ENCODE measurements at places on chromosomes 2 and 18. TPM values are rescaled to one million over a fixed set of nuclear protein-coding genes. Genes with fewer than 3 reads are reported as not detected.
A peak's percentile ranks its signal among the peaks of the same experiment; 100 is the strongest.

Gene CYP1B1
- 1.8 TPM for total RNA-seq

DNA sequence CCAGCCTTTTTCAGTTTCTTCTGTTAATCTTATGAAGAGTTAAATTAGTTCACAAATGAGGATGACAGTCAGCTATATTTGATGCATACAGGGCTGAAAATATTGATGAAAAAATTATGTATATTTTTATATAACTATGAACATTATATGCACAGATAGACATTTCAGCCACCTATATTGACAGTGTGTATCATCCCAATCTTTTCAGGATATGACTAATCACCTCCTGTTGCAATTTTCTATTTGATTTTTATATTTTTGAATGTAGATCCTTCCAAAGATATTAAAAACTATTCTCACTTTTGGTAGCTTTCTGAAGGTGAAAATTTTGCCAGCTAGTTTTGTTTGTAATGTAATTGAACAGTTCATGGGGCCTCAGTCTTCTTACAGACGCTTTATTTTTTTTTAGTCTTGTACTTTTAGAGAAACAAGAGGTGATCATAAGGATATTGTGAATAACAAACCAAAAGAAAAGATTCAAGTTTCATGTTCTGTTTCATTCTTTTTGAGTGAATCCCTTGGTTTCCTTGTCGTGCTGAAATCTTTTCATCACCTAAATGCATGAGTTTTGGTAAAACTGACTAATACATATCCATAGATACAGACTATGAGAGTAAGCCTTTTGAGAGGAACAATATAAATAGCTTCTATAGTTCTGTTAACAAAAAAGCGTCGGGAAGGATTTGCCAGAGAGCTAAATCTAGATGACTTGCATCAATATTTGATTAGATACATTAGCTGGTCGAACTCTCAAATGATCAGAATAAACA is 123.1 kb downstream of the ARHGAP15 start:
- no peaks in the 10 kb centered on the region for H3K36me3 ChIP-seq
- no peak for DNase-seq
- H3K4me3 ChIP-seq, result no peak overlapping the region
- no peaks in the 10 kb centered on the region for H3K4me1 ChIP-seq
- no peak overlapping the region for H3K27ac ChIP-seq
- no peaks in the 10 kb centered on the region for H3K27me3 ChIP-seq

DNA sequence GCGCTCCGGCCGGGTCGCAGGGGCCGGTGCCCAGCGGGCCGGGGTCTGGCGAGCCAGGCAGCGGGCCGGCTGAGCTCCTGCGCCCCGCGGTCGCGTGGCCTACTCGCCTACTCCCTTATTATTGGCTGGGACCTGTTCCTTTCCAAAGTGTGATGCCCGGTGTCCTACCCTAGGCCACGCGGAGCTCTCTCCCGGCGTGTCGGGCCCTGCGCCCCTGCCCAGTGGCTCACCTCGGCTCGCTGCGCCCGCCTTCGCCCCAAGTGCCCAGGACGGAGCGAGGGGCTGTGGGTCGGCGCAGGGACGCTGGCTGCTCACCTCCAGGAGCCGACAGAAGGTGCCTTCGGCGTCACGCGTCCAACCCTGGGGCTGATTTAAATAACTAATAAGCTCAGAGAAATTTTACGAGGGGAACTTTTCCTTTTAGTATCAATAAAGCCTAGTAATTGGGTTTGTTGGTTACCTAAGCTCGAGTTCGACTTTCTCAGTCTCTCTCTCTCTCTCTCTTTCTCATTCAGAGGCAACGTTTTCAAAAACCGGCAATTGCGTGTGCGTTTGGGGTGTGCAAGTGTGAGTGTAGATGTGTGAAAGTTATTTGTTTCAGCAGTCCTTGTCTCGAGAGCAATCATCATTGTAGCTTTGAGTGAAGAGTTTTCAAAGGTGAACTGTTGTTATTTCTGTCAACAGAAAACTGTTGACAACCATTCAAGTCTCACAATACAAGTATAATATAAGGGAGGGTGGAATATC is 7.0 kb upstream of the SATB2 start:
- no peak overlapping the region for H3K27ac ChIP-seq
- peaks cover 11% of the 10 kb centered on the region for H3K4me1 ChIP-seq
- no peak for DNase-seq
- H3K27me3 ChIP-seq, result no peaks in the 10 kb centered on the region
- no peak overlapping the region for H3K4me3 ChIP-seq

DNA sequence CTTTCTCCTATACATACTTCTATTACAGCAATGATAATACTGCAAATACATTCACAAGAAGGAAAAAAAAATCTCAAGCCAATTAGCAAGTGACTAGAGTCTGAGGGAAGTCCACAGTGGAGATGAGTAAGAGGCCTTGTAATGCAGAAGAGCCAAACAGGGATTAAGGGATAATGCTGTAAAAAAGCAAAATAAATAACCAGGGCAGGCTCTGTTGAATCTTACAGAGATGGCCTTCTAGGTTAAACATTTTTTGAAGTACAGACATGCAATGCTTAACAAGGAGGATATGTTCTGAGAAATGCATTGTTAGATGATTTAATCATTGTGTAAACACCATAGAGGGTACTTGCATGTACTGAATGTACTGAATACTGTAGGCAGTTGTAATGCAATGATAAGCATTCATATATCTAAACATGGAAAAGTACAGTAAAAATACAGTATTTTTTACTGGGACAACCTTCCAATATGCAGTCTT is 122.1 kb upstream of the RMDN2 start:
- no peak overlapping the region for H3K4me3 ChIP-seq
- H3K27ac ChIP-seq, result peak overlapping the region; percentile 77
- H3K36me3 ChIP-seq, result no peaks in the 10 kb centered on the region
- H3K4me1 ChIP-seq, result peaks cover 47% of the 10 kb centered on the region
- DNase-seq, result peak; percentile 70

Gene HK2
- total RNA-seq, result 22.6 TPM

Gene GREB1
- 2.2 TPM for total RNA-seq

DNA sequence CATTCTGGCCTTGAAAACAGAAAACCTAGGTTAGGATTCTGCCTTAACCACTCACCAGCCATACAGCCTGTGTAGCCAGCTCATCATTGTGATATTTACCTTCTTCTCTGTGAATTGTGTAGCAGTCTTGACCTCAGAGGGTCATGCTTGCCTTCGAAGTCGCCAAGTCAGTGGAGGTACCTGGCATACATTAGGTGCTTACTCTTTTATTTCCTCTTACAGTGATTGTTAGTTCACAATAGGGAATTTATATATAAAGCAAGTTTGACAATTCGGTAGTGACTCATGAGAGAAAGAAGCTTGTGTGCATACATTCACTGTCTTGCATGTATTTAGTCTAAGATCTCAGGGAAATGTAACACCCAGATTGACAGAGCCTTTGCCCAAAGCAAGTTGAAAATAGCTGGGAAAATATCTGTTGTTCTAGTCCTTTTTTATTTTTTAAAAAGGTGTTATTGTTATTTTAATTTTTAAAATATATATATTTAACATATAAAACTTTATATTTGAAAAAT is 290.6 kb downstream of the PTGR3 start:
- H3K27me3 ChIP-seq, result no peaks in the 10 kb centered on the region
- H3K4me1 ChIP-seq, result no peaks in the 10 kb centered on the region
- H3K4me3 ChIP-seq, result no peak overlapping the region
- no peak overlapping the region for H3K27ac ChIP-seq
- no peaks in the 10 kb centered on the region for H3K36me3 ChIP-seq

Gene LBX2
- total RNA-seq, result 11.4 TPM

Gene TWIST2
- total RNA-seq, result not detected

DNA sequence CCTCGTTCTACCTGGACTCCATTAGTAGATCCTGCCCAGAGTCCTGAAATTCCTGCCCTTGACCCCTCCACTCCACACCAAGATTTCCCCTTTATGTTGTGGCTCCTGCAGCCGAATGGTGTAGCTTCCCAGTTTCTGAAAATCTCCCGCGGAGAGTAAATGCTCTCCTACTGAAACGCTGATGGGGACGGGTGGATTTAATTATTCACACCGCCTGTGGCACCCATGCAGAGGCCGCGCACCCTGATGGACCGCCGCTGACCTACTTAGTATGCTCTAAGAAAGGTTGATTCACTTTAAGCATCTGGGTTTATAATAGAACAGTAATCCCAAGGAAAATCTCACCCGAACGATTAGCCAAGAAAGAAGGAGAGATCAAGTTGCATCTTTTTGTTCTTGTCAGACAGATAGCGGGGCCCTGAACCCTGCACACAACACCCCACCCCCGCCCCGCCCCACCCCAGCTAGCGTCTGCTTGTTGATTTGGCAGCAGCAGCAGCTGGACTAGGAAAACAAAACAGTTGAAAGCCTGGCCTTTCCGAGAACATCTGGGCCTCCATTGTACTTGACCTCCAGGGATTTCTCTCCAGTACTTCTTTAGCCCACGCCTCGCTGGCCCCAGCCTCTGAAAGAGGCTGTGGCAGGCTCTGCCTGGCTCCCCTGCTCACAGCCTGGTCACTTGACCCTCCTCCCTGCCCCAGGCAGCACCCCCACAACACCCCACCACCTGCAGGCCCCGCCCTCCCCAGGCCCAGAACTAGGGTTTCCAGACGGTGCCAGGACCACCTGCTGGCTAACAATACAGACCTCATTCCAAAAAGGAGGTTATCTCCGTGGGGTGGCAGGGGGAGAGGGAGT is 53.6 kb downstream of the DPYSL5 start:
- H3K36me3 ChIP-seq, result no peaks in the 10 kb centered on the region
- no peak overlapping the region for H3K4me3 ChIP-seq
- H3K27ac ChIP-seq, result no peak overlapping the region
- H3K4me1 ChIP-seq, result no peaks in the 10 kb centered on the region
- no peaks in the 10 kb centered on the region for H3K27me3 ChIP-seq

DNA sequence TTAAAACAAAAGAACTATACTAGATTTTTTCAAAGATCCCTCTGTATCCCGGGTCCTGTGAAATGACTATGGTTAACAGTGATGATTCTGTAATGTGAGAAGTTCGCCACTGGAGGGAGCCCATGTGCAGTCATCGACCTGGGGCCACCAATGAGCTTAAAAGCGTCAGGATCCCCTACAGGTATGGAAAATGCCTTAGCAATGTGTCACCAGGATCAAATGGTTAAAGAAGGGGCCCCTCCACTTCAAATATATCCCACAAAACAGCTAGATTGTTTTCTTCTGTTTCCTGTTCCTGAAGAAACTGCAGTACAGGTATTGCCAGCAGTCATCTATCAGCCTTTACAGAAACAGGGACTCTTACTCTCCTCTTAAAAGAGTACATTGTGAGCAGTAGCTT is 15.3 kb downstream of the CHRNA1 start:
- H3K36me3 ChIP-seq, result no peaks in the 10 kb centered on the region
- DNase-seq, result peak; percentile 81
- peak overlapping the region; percentile 63 for H3K27ac ChIP-seq
- H3K27me3 ChIP-seq, result no peaks in the 10 kb centered on the region

DNA sequence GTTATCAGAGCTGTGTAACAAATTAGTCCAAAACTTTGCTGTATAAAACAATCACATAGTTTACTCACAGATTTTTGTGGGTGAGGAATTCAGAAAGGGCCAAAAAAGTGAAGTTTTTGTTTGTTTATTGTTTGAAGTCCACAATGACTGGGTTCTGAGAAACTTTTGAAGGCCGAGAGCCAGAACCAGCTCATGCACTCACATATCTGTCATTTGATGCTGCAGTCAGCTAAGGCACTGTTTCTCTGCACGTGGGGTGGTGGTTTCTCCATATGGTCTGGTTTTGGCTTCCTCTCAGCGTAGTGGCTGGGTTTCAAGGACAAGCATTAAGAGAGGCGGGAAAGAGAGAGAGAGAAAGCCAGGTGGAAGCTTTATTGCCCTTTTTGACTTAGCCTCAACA is 131.8 kb downstream of the TWIST2 start:
- no peaks in the 10 kb centered on the region for H3K4me1 ChIP-seq
- no peak for DNase-seq
- H3K27me3 ChIP-seq, result no peaks in the 10 kb centered on the region
- no peaks in the 10 kb centered on the region for H3K36me3 ChIP-seq
- no peak overlapping the region for H3K4me3 ChIP-seq
- H3K27ac ChIP-seq, result no peak overlapping the region

- no peak overlapping the region for H3K4me3 ChIP-seq
- no peaks in the 10 kb centered on the region for H3K36me3 ChIP-seq
- no peaks in the 10 kb centered on the region for H3K27me3 ChIP-seq
- no peak overlapping the region for H3K27ac ChIP-seq
- DNase-seq, result no peak
These were observed 776.6 kb downstream of the TSN start for GRCh38 chr2:122532072-122532344.

Gene WDSUB1
- 16.5 TPM for total RNA-seq

Gene ANKRD30BL
- not detected for total RNA-seq

Gene TFCP2L1
- total RNA-seq, result 17.8 TPM

- no peak overlapping the region for H3K4me3 ChIP-seq
- no peaks in the 10 kb centered on the region for H3K27me3 ChIP-seq
- no peaks in the 10 kb centered on the region for H3K4me1 ChIP-seq
These were observed 16.2 kb downstream of the CYP26B1 start for GRCh38 chr2:72131371-72131891.

DNA sequence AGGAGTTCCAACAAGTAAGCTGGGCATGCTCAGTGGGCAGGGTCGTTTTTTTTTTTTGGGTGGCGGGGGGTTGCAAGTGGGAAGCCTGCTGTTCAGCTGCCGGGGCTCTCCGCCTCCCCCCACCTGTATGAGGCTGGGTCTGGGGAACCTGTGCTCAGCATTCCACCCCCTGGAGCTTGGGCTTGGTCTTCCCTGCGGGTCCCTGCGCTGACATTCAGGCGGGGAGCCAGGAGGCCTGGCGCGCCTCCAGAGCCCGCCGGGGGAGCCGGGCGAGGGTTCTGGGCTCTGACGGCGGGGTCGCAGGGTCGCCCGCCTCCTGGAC is 822 bp upstream of the GPD2 start:
- H3K4me3 ChIP-seq, result peak overlapping the region; percentile 48
- DNase-seq, result no peak
- no peaks in the 10 kb centered on the region for H3K27me3 ChIP-seq
- H3K27ac ChIP-seq, result peak overlapping the region; percentile 83
- peaks cover 33% of the 10 kb centered on the region for H3K4me1 ChIP-seq

DNA sequence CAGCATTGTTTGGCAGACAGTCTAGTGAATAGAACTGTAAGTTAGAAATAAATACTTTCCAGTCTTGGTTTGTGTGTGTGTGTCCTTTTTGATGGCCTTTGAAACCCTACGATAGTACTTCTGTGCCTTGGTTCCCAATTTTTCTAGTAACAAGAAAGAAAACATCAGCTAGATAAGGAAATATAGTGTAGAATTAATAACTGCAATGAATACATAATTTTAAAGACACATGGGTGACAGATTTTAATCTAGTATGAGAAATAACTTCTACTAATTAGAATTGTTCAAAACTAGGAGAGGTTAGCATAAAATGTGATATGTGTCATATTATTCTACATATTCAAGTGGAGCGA is 44.5 kb upstream of the NEMP2 start:
- H3K36me3 ChIP-seq, result no peaks in the 10 kb centered on the region
- peak overlapping the region; percentile 65 for H3K27ac ChIP-seq
- peaks cover 35% of the 10 kb centered on the region for H3K4me1 ChIP-seq
- no peaks in the 10 kb centered on the region for H3K27me3 ChIP-seq
- no peak overlapping the region for H3K4me3 ChIP-seq

Gene ABHD1
- total RNA-seq, result 0.23 TPM

Measured in Caco-2 (cell line).